ENCODE measurements at places on chromosomes 12 and 14.

DNA sequence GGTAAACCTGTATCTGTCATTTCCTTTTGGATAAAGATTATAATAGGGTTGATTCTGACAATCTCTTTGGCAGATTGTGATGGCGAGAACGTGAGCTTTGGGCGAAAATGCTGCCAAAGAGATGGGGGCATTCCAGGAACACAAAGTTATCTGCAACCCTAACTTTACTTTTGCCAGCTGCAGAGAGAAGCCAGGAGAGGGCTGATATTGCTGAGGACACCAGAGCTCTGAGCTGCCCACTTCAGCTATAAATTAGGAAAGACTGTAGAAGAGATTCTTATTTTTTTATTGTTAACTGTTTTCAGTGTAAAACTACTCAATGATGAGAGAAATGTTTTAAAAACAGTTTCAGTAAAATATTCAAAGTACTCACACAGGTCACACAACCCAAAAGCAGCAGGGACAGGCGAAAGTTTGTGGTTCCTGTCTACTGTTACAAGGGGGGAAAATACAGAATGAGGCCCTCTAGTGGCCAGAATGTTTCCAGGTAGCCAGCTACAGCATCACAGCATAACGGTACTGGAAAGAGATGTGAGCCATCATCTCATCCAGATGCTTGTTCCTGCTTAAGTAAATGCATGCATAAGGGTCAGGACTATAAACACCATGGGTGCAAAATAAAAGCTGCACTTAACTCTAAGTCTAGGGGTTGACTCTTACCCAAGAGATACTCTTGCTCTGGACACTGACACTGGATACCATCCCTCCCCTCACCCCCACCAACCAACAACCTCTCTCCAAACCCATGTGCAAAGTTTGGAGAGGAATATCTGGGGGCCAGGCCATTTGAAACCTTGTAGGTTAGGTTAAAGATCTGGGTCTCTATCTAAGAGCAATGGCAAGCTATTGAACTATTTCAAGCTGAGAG lies 498.4 kb downstream of the RMST start:
- no peak overlapping the region for H3K27ac ChIP-seq
- no peaks in the 10 kb centered on the region for H3K4me1 ChIP-seq
- H3K36me3 ChIP-seq: no peaks in the 10 kb centered on the region
- DNase-seq: peak; percentile 27
- no peak overlapping the region for H3K4me3 ChIP-seq

GRCh38 chr12:4322726-4323125 lies 1.7 kb downstream of the TIGAR start:
- H3K4me3 ChIP-seq: no peak overlapping the region
- no peaks in the 10 kb centered on the region for H3K27me3 ChIP-seq
- peaks cover 26% of the 10 kb centered on the region for H3K4me1 ChIP-seq
- no peak for DNase-seq

- DNase-seq: no peak
- H3K27me3 ChIP-seq: no peaks in the 10 kb centered on the region
- H3K27ac ChIP-seq: no peak overlapping the region
- H3K36me3 ChIP-seq: no peaks in the 10 kb centered on the region
- H3K4me1 ChIP-seq: no peaks in the 10 kb centered on the region
Measured at GRCh38 chr12:42857106-42857505, 267.6 kb upstream of the PRICKLE1 start.

DNA sequence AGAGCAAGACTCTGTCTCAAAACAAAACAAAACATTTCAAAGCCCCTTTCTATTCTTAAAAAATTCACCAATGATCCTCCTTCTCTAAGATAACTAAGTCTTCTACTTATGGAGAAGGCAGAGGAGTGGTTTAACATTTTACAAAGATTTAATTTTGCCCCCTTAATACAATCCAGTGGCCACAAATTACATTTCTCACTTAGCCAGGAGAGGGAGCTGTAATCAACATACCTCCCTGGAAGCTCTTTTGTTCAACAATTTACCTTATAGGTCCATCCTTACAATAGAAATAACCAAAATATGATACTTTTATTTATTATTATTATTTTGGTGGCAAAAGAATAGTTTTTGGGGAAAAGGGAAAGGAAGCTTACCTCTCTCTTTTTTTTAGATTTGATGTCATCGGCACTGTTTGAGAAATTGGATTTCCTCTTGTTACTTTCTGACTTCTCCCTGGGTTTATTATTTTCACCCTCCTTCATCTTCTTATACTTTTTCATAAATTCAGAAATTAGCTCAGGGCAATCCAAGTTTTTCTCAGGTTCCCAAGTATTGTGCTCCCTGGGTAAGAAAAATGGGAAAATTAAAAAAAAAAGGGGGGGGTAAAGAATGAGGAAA lies 28.1 kb downstream of the CBX5 start:
- no peaks in the 10 kb centered on the region for H3K4me1 ChIP-seq
- H3K4me3 ChIP-seq: no peak overlapping the region
- H3K27ac ChIP-seq: no peak overlapping the region
- no peaks in the 10 kb centered on the region for H3K27me3 ChIP-seq
- H3K36me3 ChIP-seq: peaks cover 28% of the 10 kb centered on the region

GRCh38 chr12:3204143-3204542 lies 127.0 kb downstream of the TSPAN9 start:
- H3K36me3 ChIP-seq: no peaks in the 10 kb centered on the region
- DNase-seq: no peak
- H3K4me1 ChIP-seq: peaks cover 6% of the 10 kb centered on the region
- H3K4me3 ChIP-seq: no peak overlapping the region
- H3K27ac ChIP-seq: no peak overlapping the region
- peaks cover 32% of the 10 kb centered on the region for H3K27me3 ChIP-seq

- H3K4me1 ChIP-seq: no peaks in the 10 kb centered on the region
- no peak overlapping the region for H3K27ac ChIP-seq
- no peaks in the 10 kb centered on the region for H3K27me3 ChIP-seq
Measured at GRCh38 chr14:85281921-85282320, 248.0 kb upstream of the FLRT2 start.

DNA sequence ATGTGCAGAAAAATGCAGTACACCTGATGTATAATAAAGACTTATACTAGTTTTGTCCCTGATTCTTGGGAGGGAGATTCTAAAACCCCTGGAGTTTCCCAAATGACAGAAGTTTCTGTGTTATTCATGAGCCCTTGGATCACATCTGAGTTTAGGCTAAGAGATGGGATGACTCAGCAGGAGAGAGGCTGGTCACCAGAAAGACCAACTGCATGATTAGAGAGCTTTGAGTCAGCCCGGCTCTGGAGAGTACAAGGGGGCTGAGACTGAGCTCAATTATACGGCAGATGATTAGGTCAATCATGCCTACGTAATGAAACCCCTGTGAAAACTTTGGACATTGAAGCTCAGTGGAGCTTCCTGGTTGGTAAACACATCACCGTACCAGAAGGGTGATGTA lies 174.2 kb downstream of the SSPN start:
- H3K27me3 ChIP-seq: no peaks in the 10 kb centered on the region
- no peak overlapping the region for H3K4me3 ChIP-seq
- no peak for DNase-seq
- H3K27ac ChIP-seq: no peak overlapping the region

DNA sequence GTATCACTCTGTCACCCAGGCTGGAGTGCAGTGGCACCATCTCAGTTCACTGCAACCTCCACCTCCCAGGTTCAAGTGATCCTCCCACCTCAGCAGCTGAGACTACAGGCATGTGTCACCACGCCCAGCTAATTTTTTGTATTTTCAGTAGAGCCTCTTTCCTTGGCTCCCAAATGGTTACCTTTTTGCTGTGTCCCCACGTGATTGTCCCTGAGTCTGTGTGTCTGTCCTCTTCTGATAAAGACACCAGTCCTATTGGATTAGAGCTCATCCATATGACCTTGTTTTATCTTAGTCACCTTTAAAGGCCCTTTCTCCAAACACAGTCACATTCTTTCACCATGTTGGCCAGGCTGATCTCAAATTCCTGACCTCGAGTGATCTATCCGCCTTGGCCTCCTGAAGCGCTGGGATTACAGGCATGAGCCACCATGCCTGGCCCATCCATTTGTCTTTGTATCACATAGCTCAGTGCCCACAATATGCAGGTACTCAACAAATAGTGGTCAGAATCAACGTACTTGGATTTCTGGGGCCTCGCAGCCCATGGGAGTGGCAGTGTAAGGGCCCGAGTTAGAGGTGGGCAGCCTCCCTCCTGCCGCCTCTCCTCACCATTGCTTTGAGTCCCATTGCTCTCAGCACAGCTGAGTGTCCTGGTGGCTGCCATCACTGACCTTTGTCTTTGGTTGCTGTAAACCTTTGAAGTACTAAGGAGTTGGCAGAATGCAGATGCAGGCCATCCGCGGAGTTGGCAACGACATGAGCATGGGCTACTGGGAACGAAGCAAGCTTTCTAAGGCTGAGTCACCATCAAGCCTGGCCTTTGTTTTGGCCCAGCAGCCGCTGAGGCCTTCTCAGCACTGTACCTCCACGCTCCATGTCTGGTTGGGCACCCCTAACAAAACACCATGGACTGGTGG lies 9.3 kb downstream of the TPCN1 start:
- H3K27me3 ChIP-seq: no peaks in the 10 kb centered on the region
- H3K4me3 ChIP-seq: no peak overlapping the region
- no peak for DNase-seq
- H3K36me3 ChIP-seq: peaks cover 60% of the 10 kb centered on the region

DNA sequence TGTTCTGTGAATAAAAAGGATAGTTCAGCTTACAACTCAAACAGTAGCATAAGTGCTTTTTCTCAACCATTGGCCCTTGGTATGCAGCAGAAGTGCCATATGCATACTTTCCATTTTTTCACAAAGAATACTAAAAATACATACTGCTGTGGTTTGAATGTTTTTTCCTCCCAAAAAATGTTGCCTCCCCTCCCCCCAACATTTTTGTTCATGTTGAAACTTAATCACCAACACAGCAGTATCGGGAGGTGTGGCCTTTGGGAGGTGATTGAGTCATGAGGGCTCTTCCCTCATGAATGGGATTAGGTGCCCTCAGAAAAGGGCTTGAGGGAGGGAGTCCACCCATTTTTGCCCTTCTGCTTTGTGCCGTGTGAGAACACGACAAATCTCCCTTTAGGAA lies 198.6 kb downstream of the ESR2 start:
- no peak overlapping the region for H3K4me3 ChIP-seq
- H3K27ac ChIP-seq: no peak overlapping the region
- H3K27me3 ChIP-seq: no peaks in the 10 kb centered on the region
- DNase-seq: no peak
- no peaks in the 10 kb centered on the region for H3K4me1 ChIP-seq
- H3K36me3 ChIP-seq: peaks cover 85% of the 10 kb centered on the region

- H3K36me3 ChIP-seq: no peaks in the 10 kb centered on the region
- no peak overlapping the region for H3K27ac ChIP-seq
- DNase-seq: no peak
- no peaks in the 10 kb centered on the region for H3K4me1 ChIP-seq
- H3K27me3 ChIP-seq: no peaks in the 10 kb centered on the region
Measured at GRCh38 chr12:69508091-69508490, 37.9 kb downstream of the FRS2 start.

DNA sequence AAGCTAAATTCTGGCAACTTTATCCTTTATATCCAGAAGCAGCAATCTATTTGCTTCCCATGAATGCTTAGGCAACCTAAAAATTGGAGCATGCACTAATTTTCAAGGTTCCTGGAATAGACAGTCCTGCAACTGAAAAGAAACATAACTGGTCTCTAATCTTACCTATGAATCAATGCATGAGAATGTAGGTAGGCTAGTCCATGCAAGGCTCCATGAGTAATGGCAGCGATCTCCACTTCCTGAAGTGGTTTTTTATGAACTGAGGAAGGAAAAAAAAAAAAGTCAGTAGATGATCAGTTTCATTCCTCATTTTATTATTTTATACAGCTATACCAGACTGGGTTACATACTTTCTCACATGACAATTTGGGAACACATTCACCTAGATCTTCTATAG lies 102.0 kb downstream of the PEBP1 start:
- H3K4me1 ChIP-seq: no peaks in the 10 kb centered on the region
- peaks cover 61% of the 10 kb centered on the region for H3K36me3 ChIP-seq
- no peak overlapping the region for H3K27ac ChIP-seq
- no peaks in the 10 kb centered on the region for H3K27me3 ChIP-seq
- H3K4me3 ChIP-seq: no peak overlapping the region
- DNase-seq: no peak

DNA sequence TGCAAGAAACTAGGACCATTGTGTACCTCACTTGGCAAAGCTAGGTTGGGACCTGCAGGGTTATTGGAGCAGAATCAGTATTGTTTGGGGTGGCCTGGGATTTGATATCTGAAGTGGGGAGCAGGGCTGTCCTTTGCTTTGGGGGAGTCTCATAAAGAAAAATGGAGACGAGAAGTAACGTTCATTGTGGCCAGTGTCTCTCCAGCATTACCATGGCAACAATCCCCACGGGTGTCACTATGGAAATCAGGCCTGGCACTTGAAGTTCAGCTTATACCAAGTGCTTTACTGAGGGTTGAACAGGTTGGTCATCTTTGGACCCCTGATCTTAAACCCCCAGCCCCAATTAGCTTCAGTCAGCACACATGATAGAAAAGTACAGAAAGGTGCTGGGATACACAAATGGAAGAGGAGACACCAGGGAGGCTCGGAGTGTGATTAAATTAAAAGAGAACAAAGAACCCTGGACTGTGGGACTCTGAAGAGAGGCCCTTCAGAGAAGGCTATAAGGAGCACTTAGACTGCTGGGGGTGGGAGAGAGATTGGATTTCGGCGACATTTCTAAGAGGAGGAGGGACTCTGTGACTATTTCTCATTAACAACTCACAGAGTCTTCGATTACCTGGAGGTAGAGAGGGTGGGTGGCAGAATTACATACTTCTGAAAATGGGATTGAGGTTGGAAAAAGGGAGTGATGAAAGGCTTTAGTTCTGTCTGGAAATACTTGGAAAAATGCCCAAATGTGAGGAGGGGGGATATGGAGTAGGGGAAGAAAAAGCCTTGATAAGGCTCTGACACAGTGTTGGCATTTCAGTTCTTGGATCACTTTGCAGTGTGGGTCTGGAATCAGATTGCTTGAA lies 3.7 kb downstream of the KIF5A start:
- H3K4me3 ChIP-seq: no peak overlapping the region
- DNase-seq: no peak
- peaks cover 8% of the 10 kb centered on the region for H3K27me3 ChIP-seq

DNA sequence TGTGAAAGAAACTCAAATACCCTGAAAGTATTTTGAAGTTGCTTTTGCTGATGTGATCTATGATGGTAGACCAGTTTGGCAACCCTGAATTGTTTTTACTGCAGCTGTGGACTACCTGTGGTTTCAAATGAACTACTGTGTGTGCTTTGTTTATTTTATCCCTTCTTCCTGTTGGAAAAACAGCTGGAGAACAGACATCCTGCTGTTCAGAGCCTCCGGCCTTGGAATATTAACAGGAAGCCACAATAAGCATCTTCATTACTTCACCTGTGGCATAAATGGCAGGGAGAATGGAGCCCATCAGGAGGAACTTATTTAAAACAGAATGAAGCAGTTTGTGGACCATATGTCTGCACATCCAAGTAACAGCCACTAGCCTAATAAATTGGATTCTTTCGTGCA lies 104.8 kb downstream of the DUSP6 start:
- H3K27me3 ChIP-seq: no peaks in the 10 kb centered on the region
- H3K4me3 ChIP-seq: no peak overlapping the region
- no peak overlapping the region for H3K27ac ChIP-seq
- peaks cover 22% of the 10 kb centered on the region for H3K4me1 ChIP-seq

GRCh38 chr12:73867147-73867546 lies 670.5 kb upstream of the ATXN7L3B start:
- DNase-seq: no peak
- H3K27me3 ChIP-seq: no peaks in the 10 kb centered on the region
- H3K36me3 ChIP-seq: no peaks in the 10 kb centered on the region
- H3K4me3 ChIP-seq: no peak overlapping the region
- no peaks in the 10 kb centered on the region for H3K4me1 ChIP-seq

GRCh38 chr12:107135177-107135576 lies 41.8 kb upstream of the CRY1 start:
- no peak for DNase-seq
- peaks cover 7% of the 10 kb centered on the region for H3K4me1 ChIP-seq
- H3K36me3 ChIP-seq: no peaks in the 10 kb centered on the region
- H3K27ac ChIP-seq: no peak overlapping the region

- no peaks in the 10 kb centered on the region for H3K36me3 ChIP-seq
- DNase-seq: no peak
Measured at GRCh38 chr14:100321473-100322137, 1.5 kb upstream of the SLC25A47 start.

All from CD4-positive, alpha-beta T cell (primary cell).